ENCODE measurements at places on chromosomes 5 and 9. TPM values are rescaled to one million over a fixed set of nuclear protein-coding genes. Genes with fewer than 3 reads are reported as not detected.

DNA sequence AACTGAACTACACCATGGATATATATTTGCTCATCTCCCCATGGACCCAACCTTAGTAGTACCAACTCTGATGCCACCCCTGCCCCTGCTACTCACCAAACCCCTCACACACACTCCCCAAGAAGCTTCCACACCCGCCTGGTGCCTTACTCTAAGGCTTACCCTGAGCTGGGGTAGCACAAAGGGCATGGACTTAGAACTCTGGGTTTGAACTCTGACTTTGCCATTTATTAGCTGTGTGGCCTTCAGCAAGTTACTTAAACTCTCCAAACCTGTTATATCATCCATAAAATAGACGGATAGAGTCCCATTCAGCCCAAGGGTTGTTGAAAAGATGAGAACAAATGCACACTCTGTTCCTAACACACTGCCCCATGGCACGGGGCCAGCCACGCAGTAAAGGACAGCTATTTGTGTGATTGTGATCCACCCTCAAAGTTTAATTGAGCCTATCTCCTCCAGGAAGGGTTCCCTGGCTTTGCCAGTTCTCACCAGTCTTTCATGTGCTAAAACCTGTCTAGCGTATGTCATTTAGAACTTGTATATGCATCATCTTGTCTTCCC is 111.0 kb downstream of the KLHL3 start:
- DNase-seq = peak; percentile 39

- no peak for DNase-seq
These were observed 39.9 kb downstream of the NEURL1B start for GRCh38 chr5:172680921-172681320.

Gene SLC46A2
- polyA plus RNA-seq = 1.9 TPM

Gene LCN15
- polyA plus RNA-seq = 0.41 TPM

- DNase-seq = peak; percentile 46
These were observed 34.0 kb upstream of the ZNF484 start for GRCh38 chr9:92911511-92912475.

Gene SLC34A3
- polyA plus RNA-seq = 0.15 TPM

GRCh38 chr9:13552606-13553215 is 273.2 kb upstream of the MPDZ start:
- DNase-seq = no peak

DNA sequence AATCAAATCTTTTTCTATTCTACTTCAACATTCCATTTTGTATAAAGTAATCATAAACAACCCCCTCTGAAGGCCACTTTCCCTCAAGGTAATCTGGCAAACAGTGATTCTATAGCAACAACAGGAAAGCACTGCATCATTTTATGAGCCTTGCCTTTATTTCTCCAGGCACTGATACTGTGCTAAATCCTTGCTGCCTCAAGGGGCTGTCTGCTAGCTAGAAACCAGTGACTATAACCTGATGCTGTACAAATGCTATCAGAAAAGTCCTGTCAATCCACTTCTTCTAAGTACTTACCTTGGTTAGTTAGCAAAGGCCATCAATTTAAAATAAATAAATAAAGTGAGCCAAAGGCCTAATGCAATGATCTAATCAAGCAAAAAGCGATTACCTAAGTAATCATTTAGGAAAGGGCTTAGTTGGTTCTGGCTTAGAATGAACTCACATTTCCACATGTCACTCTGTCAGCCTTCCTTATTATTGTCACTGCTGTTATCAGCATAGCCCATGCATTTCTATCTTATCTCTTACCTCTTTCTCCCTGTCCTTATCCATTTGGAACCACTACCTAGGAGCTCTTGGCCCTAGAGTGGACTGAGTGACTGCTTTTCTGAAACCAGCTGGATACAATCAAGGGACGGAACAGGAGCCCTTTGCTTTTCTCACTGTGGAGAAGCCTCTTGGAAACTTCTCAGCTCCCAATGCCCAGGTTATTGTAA is 246.1 kb upstream of the MEF2C start:
- no peak for DNase-seq

DNA sequence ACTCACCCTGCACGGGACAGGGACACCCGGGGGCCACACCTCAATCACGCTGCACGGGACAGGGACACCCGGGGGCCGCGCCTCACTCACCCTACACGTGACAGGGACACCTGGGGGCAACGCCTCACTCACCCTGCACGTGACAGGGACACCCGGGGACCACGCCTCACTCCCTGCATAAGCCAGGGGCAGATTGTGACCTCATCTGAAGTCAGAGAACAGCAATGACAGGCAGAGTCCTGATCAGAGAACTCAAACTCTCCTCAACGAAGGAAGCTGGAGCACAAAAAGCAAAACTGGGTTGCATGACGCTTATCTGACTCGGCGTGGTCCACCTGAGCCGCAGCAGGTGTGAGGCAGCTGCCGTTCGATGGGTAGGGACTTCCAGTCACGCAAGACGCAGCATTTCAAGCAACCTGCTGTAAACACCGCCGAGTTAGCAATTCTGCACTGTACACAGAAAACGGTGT is 3.2 kb downstream of the TERT start:
- no peak for DNase-seq

Gene IRX2
- 2.8 TPM for polyA plus RNA-seq

Gene CCL28
- polyA plus RNA-seq = 3.8 TPM

Gene MRPS2
- 34.7 TPM for polyA plus RNA-seq

Gene IFNB1
- not detected for polyA plus RNA-seq

Gene DMRT2
- polyA plus RNA-seq = 2.1 TPM

Gene SLC4A9
- polyA plus RNA-seq = 1.2 TPM

Gene TLX3
- 0.21 TPM for polyA plus RNA-seq

- no peak for DNase-seq
These were observed 3.6 kb downstream of the PTRH1 start for GRCh38 chr9:127711831-127712274.

GRCh38 chr9:97362777-97363545 is 48.9 kb upstream of the TDRD7 start:
- no peak for DNase-seq

Measured in testis (tissue), 5 donors.